Stimulated activated CD8-positive, alpha-beta memory T cell treated with anti-CD3 and anti-CD28 coated beads, Interleukin-7, amount 100 ng/mL, for 4 hours (primary cell): ENCODE measurements at places on chromosomes 6 and 20.

DNA sequence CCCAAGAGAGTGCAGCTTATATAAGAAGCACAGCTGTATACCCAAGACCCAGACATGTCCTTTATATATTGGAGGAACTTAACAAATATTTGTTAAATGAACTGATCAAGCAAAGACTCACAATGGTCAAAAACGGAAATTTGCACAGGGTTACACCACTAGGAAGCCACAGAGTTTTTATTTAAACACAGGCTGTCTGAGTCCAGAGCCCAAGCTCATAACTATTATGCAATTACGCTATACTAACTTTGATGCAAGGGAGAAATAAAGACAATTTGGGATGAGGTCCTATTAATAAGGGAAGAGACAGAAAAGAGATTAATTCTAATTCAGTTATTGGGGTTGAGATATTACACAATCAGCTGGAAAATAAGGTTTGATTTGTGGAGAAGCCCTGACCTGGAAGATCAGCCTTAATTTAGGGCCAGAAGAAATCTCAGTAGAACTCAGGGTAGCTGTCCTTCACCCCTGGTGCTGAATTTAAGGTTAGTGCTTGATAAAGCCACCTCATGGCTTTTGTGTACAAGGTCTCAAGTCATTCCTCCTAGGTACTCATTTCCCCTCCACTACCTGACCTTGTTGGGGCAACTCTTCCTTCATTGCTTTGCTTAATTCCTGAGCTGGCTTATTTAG, 10.5 kb upstream of the ZNF334 start:
- DNase-seq, result no peak

GRCh38 chr6:5781019-5781418, 225.7 kb downstream of the NRN1 start:
- DNase-seq, result no peak

- DNase-seq, result no peak
These were observed 121.2 kb downstream of the INSM1 start for GRCh38 chr20:20489054-20489453.

DNA sequence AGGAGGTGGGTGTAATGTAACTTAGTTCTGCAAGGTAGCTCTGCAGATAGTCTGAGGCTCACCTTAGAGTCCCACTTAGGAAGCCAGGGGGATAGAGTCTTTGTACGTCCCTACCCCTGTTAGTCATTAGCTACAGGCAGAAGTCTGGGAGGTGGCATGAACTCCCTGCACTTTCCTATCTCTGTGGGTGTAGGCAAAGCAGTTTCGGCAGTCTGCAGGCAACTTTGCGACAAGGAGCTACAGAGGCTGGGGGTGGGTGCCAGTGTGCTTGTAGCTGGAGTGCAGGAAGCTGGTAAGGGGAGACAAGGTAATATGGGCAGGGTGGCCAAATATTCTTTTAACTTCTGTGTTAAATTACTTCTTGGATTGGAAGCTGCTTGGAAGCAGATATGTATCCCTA, 45.7 kb downstream of the NKAIN2 start:
- no peak for DNase-seq

DNA sequence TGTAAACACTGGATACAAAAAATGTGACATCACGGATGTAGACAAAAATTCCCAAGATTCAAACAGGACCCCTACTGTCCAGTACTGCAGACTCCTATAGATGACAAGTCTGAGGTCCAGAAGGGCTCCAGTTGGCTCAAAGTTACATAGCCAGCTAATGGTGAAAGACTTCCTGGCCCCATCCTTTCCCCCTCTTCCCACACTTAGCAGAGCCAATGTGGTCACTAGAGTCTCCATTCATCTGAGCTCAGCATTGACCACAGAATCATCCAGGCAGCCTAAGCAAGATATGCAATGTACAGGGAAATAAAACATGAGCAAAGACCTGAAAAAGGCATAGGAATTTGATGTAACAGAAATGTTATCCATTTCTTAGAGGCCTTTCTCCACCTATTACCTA, 180.5 kb downstream of the ADAT2 start:
- no peak for DNase-seq

GRCh38 chr6:111894951-111895350, 21.7 kb upstream of the FYN start:
- no peak for DNase-seq

DNA sequence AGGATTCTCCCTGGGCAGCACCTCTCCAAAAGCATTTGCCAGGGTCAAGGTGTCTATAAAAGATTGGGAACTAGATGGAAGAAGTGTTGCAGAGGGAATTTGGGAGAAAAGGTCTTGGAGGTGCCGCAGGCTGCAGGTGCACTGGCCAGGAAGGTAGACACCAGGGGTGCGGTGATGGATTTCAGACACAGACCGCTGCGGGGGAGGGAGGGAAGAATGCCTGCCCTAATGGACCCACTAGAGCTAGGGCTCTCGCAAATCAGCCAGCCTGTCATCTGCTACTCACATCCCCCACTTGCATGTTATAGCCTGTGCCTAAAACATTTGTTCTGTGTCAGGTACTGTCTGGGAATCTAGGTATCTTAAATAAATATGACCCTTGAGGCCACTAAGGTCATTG, 193.6 kb upstream of the SLC24A3 start:
- DNase-seq, result no peak

- no peak for DNase-seq
These were observed 305.0 kb downstream of the BCKDHB start for GRCh38 chr6:80411486-80411885.
